ENCODE measurements at places on chromosomes 7 and 10.

DNA sequence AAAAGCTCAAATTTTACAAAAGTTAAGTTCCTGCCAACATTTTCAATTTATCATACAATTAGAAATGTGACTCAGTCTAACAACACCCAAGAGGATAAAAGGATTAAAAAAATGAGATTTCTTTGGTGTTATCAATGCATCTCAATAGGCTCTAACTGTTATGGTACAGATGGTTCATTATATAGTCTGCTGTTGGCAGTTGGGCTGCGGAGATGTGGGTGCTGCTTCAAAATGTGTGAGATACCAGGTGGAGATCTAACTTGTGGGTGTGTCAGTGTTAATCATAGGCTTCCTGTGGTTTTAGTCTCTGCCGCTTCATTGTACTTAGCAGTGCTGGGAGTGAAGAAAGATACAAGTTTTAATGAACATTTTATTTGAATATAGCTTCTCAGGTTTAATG lies 231.2 kb downstream of the EXOC4 start:
- DNase-seq, result peak; percentile 68

- DNase-seq, result no peak
Measured at GRCh38 chr10:78764846-78765430, 303.8 kb upstream of the ZMIZ1 start.

- no peak for DNase-seq
Measured at GRCh38 chr10:132484922-132485321, 52.7 kb upstream of the INPP5A start.

DNA sequence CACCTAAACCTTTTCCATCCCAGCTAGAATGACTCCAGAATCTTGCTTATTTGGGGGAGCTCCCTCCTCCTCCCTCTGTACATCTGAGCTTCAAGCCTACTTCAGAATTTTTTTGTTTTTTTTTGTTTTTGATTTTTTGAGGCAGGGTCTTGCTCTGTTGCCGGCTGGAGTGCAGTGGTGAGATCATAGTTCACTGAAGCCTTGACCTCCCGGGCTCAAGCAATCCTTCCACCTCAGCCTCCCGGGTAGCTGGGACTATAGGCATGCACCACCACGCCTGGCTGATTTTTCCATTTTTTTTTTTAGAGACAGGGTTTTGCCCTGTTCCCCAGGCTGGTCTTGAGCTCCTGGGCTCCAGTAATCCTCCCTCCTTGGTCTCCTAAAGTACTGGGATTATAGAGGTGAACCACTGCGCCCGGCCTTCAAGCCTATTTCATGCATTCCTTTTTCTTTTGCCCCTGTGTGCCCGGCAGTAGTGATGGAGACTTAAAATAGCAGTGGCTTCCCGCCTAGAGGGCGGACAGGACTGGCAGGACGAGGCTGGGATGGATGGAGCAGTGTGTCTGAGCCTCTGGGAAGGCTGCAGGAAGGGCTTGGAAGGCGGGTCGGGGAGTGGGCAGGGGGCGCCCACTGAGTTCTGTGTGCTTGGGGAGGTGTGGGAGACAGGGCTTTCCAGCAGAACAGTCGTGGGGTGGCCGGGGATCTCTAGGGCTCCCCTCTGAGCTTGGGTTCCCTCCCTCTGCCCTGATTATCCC lies 8.8 kb downstream of the CUX1 start:
- no peak for DNase-seq

DNA sequence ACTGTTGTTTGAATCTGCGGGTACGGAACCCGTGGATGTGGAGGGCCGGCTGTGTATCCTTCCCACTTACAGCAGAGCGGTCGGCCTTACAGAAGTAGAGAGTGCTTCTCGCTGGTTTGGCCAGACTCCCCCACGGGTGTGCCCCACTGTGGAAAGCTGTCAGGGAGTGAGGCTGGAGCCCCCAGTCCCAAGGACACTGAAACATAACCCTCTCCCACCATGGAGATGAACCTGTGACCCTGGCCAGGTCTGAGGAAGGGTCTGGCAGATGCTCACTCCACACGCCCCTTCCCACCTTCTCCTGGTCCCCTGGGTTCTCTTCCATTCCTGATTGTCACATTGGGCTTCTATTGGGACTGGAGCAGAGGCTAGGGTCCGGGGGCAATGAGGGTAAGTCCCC lies 39.6 kb downstream of the TSPAN15 start:
- DNase-seq, result no peak

DNA sequence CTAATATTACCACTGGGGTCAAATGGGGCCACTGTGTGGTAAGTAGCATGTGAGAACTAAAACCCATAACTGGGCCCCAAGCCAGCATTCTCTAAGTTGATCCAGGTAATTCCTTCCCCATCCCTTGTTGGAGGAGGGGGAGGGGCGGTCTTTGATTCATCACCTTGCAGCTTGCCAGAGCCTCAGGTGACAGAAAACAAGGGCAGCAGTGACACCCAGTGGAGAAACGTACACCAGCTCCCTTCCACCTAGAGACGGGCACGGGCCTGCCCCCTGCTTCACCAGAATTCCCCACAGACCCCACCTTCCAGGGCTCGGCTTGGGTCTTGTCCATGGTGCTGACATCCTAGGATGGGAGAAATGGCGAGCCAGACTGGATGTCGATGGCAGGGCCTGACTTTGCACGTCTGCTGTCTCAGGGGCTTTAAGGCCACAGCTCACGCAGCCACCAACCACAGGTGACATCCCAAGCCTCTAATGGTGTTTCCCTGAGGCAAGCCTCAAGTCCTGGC lies 102.0 kb downstream of the STRA8 start:
- DNase-seq, result peak; percentile 34

All from astrocyte (in vitro differentiated cells and primary cell).